ENCODE measurements at places on chromosomes 6 and 20.
A peak's percentile ranks its signal among the peaks of the same experiment; 100 is the strongest.

GRCh38 chr6:41430875-41431274 lies 95.5 kb downstream of the NCR2 start:
- DNase-seq = peak; percentile 33

DNA sequence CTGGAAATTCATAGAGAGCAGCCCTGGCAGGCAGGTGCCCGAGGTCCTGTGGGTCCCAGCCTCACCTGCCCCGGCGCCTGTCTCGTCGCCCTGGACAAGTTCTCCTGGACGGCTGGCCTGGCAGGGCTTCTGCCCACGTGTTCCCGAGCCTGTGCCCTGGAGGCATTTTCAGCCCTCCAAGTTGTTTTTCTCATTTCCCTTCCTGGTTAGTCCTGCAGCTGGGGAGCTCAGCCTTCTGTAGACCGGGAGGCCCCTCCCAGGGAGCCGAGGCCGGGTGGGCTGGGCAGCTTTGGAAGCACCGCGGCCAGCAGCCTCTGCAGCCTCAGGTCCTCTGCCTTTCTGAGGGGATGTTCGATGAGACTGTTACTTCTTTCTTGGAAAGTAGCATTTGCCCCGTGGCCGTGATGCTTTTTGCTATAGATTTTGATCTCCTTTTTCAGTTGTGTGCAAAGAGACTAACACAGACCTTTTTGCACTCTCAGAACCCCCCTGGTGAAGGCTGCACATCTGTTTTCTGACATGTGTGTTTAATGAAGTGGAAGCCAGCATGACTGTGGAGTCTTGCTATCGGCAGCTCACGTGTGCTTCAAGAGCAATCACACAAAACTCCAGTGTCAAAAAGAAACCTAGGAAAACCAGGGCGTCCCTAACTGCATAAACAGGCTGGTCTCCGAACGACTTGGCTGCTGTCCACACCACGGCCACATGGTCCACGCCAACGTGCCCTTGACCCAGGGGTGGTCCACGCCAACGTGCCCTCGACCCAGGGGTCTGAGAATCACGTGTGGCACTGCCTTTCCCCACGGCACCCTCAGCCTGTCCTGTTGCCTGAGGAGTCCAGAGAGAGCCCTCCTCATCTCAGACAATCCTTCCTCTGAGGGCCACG lies 207.5 kb downstream of the SMOC2 start:
- no peak for DNase-seq

GRCh38 chr20:32108814-32109391 lies 611 bp upstream of the TM9SF4 start:
- DNase-seq = no peak

DNA sequence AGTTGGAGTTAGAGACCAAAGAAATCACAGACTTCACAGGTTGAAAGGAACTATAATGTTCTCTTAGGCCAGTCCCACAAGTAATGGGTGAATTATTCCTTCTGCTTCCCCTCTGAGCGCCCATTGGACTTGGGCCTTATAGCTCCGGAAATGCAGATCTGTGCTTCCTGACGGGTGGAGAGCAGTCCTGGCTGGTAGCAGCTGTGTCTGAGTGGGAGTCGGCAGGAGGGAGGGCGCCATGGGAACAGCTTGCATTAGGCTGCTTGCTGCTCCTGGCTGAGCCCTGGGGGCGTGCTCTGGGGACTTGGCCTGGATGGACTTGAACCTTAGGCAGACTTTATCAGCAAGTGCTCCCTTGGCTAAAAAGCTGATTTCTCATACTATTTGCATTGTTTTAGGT lies 18.4 kb upstream of the NUP153 start:
- no peak for DNase-seq
